ENCODE measurements at places on chromosomes 13 and 19.
A peak's percentile ranks its signal among the peaks of the same experiment; 100 is the strongest.

- no peak for DNase-seq
These were observed 773.4 kb upstream of the SLITRK1 start for GRCh38 chr13:84655677-84656076.

DNA sequence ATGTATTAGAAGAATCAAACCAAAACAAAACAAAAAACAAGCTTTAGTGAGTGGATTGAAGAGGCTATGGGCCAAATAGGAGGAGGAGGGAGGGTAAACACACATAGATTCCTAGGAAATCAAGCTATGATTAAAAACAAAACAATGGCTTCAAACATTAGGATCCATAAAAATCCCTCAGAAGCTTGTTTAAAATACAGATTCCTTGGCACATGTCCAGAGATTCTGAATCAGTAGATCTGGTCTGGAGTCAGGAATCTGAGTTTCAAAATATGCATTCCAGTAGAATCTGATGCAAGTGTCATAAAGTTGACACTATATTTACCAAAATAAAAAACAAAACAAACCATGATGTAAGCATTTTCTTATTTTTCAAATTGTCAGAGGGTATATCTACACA lies 692.8 kb upstream of the SGCG start:
- DNase-seq = no peak

- no peak for DNase-seq
These were observed 9.4 kb downstream of the ZNF546 start for GRCh38 chr19:40006273-40006691.

DNA sequence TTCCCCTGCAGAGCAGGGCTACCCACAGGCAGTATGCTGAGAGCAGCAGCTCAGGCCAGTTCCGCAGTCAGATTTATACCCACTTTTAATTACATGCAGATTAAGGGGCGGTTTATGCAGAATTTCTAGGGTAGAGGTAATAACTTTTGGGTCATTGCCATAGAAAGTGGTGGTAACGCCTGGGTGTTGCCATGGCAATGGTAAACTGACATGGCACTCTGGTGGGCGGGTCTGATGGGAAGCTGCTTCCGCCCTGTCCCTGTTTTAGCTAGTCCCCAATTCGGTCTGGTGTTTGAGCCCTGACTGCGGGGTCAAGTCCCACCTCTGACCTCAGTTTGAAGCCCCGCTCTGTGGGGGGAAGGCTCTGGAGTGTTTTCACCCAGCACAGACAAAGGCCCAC lies 141.1 kb upstream of the VSTM2B start:
- DNase-seq = no peak

DNA sequence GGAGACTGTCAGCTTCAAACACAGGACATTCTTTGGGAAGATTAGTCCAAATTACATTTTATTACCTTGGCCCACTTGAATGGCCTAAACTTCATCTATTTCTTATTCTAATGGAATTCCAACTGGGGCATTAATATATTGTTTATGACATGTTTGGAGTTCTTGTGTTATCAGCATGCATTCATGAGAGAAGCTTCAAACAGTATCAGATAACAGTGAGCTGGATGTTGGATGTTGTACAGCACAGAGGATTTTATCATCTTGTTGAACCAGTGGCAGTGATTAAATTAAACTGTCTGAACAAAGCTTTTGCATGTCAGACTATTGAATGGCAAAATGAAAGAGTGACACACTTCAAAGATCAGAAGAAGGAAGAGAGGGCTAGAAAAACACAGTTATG lies 50.0 kb downstream of the MZT1 start:
- no peak for DNase-seq

- DNase-seq = no peak
These were observed 2.6 kb downstream of the MBNL2 start for GRCh38 chr13:97224544-97225300.

- no peak for DNase-seq
These were observed 82.7 kb upstream of the SLC15A1 start for GRCh38 chr13:98835156-98835555.

- DNase-seq = no peak
These were observed 31.1 kb downstream of the RB1 start for GRCh38 chr13:48334534-48335127.

DNA sequence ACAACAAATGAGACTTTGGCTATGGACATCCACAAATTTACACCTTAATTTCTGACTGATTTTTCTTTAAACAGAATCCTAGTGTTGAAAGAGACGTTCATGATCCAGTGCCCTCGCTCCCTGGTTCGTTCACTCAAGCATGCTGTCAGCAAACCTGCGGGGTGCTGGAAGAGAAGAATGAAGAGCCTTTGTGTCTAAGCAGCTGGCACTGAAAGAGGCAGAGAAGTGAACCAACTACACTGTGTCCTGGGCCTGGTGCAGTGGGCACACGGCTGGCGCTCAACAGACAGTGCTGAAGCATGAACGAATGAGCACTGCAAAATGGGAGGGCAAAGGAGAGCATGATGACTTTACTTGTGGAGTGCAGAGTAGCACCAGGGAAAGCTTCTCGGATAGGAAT lies 46.8 kb downstream of the MIPEP start:
- no peak for DNase-seq

GRCh38 chr19:1229056-1229923 lies 8.5 kb downstream of the CBARP start:
- no peak for DNase-seq

DNA sequence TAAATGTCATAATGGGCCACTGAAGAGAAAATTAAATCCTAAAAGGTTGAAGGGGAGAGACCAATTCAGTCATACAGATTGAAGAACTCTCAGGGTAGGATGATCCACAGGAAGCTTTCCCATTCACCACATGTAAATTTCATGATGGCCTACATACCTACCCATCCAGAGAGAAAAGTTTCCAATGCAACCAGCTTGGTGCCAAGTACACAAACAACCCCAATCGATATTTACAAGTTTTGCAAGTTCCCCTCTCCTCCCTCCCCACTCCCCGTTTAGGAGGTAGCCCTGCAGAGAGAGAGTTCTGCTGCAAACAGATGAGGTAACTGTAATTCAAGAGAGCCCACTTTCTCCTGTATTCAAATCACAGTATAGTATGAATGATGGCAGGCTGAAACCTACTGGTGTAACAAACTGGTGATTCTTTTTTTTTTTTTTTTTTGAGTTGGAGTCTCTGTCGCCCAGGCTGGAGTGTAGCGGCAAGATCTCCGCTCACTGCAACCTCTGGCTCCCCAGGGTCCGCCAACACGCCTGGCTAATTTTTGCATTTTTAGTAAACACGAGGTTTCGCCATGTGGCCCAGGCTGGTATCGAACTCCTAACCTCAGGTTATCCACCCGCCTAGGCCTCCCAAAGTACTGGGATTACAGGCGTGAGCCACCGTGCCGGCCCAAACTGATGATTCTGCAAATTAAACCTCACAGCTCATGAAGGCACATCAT lies 14.4 kb downstream of the FOXO1 start:
- DNase-seq = no peak

GRCh38 chr19:29837448-29837981 lies 25.7 kb downstream of the CCNE1 start:
- peak; percentile 31 for DNase-seq

DNA sequence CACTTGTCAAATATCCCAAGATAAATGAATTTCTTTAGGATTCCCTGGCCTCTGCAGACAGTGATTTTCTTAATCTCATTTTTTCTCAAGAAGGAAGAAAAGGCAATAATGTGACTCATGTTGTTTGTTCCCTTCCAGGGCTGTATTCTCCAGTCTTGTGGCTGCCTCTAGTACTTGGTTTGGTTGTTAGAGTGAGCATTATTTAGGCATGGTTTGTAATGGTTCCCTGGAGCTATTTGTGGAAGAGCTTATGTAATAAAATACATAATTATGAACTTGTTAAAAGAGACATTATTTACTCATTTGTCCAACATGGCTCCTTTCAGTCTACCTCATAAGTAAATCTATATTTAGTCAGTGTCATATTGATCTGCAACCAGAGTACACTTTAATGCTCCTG lies 270.4 kb downstream of the DCT start:
- no peak for DNase-seq

GRCh38 chr19:17718947-17719711 lies at the start of gene MAP1S:
MAP1S (plus strand) TSS chr19:17719480; CDS start chr19:17719503, 23 bp downstream.
- peak; percentile 59 for DNase-seq

GRCh38 chr13:71906448-71906847 lies 39.4 kb upstream of the DACH1 start:
- no peak for DNase-seq

GRCh38 chr19:28869459-28869858 lies 343.5 kb downstream of the UQCRFS1 start:
- DNase-seq = no peak

DNA sequence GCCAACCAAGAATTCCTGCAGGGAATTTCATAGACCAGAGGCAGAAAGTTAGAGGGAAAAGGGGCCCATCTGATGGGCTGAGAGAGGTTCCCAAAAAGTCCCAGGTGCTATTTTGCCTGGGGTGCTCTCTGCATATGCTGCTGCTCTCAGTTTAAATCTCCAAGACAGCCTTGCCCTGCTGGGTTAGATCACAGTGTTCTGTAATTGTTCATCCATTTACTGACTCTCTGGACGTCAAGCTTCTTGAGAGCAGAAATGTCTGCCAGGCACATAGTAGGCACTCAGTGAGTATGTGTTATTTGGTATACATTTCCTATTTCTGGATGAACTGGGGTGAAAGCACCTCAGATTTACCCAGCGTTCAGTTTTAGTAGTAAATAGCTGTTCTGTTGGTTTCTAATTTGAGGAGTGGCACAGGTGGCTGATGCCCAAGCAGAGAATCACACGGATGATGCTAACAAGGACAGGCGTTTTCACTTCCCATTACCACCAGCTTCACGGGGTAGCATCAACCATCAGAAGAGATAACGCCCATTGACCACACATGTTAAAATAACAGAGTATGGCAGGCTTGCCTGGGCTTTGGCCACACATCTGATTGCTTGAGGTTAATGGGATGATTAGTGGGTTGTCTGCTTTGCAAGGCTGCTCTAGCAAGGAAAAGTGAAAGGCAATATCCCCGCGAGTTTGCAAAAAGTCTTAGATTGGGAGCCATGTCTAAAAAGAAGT lies 161.1 kb downstream of the SLC7A1 start:
- no peak for DNase-seq

GRCh38 chr19:9523885-9524474 lies 14.5 kb downstream of the ZNF426 start:
- no peak for DNase-seq

- no peak for DNase-seq
These were observed 30.3 kb downstream of the SHISA2 start for GRCh38 chr13:26021516-26021915.

DNA sequence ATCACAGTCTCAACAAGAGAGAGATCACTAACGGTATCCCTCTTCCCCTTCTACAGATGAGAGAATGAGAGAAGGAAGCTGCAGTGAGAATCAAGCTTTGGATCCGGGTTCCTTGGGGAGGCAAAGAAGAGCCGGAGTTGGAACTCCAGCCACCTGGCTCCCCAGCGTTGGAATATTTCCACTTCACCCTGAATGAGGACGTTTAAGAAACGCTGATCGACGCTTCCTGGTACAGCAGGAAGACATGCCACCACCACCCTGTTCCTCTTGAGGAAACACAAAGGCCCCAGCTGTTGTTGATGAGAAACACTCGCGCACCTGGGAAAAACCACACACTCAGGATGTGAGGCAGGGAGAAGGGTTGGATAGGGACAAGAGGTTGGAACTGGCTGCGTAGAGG lies 11.3 kb upstream of the CACNG8 start:
- DNase-seq = no peak

GRCh38 chr19:9528757-9529336 lies 9.6 kb downstream of the ZNF426 start:
- DNase-seq = no peak

DNA sequence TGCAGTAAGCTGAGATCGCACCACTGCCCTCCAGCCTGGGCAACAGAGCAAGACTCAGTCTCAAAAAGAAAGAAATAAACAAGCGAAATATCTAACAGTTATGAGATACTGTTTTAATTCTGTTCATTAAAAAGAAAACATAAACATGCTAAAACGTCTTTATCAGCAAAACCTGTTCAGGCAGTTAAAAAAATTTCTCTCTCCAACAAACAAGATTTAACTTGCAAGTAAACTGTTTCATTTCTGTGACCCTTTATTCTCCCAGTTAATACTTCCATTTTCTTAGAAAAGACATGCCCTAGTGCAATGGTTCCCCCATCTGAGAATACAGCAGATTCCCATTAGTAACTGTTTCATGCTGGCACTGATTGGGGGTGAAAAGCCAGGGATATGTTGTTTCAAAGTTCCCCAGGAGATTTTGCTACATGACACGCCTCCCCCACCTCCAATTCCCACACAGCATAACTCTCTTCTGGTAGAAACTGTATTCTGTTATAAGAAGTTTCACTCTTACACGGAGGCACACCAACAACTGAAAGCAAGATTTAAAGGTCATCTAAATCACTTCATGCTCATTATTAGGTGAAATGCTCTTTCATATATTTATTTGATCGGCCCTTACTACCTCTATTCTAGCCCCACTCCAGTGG lies 24.4 kb downstream of the ELF1 start:
- no peak for DNase-seq

DNA sequence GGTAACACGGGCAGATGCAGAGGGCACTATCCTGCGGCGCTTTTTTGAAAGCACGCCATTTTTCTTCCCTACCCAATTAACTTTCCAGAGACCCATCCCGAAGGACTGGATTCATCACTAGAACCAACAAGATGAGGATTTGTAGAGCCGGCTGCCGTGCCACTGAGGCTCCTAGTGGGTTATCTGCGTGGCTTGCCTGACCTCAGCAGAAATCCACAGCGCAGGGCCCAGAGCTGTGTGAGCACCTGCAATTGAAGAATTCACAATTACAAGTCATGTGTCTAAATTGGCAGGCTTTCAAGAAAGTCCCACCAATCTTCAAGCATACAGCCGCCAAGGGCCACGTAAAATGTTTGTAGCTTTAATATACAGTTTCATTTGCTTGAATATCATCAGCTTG lies 75.5 kb downstream of the ALOX5AP start:
- no peak for DNase-seq

DNA sequence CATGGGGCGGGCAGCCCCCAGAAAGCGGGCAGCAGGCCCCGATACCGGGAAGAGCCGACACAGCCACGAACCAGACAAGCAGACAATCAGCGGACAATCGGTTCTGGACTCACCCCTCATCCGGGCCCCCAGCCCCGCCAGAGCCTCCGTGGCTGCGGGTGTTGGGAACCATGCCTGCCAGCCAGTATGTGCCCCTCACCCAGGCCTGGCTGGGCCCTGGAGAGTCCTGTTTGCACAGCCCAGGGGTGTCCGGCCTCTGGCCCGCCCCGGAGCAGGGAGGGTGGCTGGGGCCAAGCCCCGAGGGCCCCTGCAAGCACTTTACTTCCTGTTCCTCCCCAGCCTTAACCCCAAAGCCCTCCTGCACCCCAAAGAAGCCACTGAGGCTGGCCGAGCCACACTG lies 7.8 kb downstream of the PODNL1 start:
- DNase-seq = no peak

DNA sequence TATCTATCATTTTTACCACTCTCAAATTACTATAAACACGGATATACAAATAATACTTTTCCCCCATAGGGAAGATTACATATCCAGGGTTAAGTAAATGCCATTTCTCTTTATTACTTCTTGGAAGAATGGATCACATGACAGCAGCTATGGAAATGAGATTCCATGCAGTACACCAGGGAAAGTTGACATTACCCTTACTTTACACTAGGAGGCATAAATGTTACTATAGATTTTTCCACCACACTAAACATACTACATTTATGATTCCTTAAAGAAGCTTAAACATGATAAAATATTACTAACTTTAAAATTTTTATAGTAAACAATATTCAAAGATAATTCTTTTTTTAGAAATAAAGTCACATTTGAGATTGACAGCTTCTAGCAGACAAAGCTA lies 611.4 kb downstream of the PCDH9 start:
- DNase-seq = no peak

All from stimulated activated CD4-positive, alpha-beta T cell treated with anti-CD3 and anti-CD28 coated beads, Interleukin-15, amount 100 ng/mL, for 48 hours (primary cell).